Endothelial cell (in vitro differentiated cells): ENCODE measurements at places on chromosomes 6 and 20.

DNA sequence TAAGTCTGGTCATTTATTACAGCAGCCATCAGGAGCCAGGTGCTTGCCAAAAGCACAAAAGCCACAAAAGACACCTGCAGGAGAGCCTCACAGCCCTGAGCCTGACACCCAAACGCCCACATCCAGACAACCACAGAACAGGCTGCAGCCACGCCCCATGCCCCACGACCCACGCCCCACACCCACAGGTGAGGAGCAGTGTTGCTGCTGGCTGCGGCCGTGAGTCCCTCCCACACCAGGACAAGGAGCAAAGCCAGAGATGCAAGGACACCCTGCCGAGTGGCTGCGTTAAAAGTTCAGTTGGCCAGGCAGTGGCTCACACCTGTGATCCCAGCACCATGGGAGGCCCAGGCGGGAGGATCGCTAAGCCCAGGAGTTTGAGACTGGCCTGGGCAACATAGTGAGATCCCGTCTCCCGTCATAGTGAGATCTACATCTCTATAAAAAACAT, 43.0 kb downstream of the SLC2A4RG start:
- no peak for DNase-seq

- DNase-seq = peak; percentile 49
Observed at GRCh38 chr6:138509371-138509770, 10.1 kb upstream of the NHSL1 start.

- DNase-seq = no peak
Observed at GRCh38 chr6:155959898-155960495, 504.4 kb upstream of the NOX3 start.

DNA sequence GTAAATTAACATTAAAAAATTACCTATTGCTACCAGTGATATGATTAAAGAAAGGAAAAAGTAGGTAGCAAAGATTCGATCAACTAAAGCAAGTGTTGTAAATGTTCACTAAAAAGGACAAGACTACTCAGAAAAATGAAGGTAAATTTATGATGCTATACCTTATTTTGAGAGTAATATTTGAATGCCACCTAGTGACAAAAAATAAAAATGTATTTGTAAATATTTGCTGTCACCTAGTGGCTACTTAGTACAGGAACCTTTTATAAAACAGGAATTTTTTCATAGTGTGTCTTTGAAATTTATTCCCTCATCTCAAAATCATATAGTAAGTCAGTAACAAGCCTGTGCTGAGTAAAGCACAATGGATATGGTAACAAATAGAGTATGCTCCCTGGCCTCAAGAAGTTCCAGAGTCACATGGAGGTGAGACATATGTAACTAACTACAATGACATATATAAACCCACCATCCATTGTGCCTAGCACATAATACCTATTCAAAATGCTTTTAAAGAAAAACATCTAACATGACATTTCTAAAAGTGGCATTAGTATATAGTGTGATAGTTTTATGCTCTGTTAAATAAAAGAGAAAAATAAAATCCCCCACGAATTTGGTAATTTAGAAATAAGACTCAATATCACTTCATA, 193.1 kb upstream of the SIM1 start:
- DNase-seq = no peak

GRCh38 chr20:4608861-4609260, 112.8 kb upstream of the PRND start:
- DNase-seq = no peak

GRCh38 chr6:112087916-112088315, 525 bp downstream of the FAM229B start:
- DNase-seq = no peak

GRCh38 chr6:3343089-3343883, 84.5 kb downstream of the PSMG4 start:
- DNase-seq = no peak

DNA sequence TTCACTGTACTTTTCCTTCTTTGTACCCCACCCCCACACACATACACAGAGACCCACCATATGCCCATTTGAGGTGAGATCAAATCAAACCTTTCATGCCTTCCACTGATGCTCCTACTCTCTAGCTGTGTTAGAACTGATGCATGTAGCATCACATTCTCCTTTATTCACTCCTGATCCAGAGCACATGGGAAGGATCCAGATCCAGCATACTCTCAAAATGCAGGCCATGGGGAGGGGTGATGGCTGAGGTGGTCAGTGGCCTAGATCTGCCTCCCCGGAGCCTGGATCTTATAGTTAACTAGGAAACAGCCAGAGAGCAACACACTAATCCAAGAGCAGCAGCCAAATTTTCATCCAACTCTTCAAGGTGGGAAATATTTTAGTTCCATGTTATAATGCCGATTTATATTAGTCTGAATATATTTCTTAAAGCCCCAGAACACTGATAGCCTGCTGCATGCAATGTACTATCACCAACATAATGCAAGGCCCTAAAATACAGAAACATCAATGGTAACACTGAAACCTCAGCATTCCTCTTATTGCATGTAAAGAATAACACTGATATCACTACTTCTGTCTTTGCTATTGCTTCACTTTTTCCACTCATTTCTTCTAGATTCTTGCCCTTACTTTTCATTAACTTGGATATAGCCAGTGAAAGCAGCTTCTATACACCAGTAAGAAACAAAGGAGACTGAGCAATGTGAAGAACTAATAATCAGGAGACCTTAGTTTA, 126.8 kb upstream of the BEND6 start:
- no peak for DNase-seq

DNA sequence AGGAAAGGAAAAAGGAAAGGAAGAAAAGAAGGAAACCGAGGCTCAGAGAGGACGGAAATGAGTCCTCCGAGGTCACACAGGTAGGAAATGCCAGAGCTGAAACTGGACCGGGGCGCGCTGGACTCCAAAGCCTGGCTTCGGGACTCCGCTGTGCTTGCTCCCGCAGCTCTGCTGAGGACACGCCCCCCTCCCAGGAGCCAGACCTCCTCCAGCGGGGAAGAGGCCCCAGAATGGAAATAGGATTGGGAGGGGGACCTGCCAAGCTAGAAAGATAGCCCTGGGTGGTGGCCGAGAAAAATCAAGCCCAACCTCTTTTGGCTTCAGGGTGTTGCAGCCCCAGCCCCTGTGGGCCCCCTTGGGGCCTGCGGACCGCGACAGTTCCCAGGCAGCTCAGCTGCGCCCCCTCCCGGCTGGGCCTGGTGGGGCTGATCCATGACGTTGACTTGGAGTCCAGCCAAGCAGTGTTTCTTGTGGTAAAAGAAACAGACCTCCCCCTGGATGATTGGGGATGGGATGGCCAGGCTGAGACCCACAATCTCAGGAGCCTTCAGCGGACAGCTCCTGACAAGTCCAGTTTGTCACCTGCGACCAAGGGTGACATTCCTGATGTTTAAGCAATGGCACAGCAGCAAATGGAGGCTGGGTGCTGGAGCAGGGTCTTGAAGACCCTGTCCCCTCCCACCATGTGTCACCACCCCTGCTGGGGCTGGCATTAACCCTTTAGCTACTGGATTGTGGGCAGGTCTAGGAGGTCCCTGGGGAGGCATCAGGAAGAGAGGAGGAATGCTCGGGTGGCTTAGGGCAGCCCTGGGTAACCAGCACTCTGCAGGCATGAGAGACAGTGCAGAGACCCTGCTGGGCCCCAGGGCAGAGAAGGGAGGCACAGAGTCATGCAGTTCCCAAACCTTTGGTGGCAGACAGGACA, 55.4 kb downstream of the RIPOR3 start:
- DNase-seq = peak; percentile 89

- DNase-seq = no peak
Observed at GRCh38 chr6:46347669-46348068, 143.6 kb downstream of the RCAN2 start.

GRCh38 chr6:126233192-126233591, 106.7 kb upstream of the CENPW start:
- no peak for DNase-seq

DNA sequence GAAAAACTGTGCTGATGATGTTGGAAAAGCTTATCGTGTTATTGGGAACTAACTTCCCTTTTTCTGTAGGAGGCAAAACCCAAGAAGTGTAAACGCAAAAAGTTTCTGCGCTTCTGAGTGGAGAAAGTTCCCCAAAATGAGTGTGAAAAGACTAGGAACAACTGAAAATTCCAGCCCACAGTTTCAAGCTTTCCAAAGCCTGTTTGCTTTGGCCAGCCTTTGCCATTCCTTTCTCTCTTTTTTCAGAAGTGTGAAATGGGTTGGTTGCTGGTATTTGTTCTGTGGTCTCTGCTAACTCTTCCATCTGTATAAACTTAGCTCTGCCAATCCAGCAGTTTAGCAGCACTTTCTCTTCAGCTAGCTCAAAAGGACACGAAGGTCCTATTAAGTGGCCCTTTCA, 491.3 kb downstream of the MAFB start:
- DNase-seq = no peak
